Activated T-helper 1 cell treated with anti-CD3 and anti-CD28 coated beads, Interleukin-12 subunit alpha, Interleukin-12 subunit beta, Interleukin-2, Interleukin-4 antibody, amounts not matched to agents 30 ng/mL and 10 ng/mL and 1 ng/mL, durations not matched to agents 14 hours and 24 hours and 36 hours (primary cell): ENCODE measurements at places on chromosomes 16 and 17. TPM values are rescaled to one million over a fixed set of nuclear protein-coding genes. Genes with fewer than 3 reads are reported as not detected.

DNA sequence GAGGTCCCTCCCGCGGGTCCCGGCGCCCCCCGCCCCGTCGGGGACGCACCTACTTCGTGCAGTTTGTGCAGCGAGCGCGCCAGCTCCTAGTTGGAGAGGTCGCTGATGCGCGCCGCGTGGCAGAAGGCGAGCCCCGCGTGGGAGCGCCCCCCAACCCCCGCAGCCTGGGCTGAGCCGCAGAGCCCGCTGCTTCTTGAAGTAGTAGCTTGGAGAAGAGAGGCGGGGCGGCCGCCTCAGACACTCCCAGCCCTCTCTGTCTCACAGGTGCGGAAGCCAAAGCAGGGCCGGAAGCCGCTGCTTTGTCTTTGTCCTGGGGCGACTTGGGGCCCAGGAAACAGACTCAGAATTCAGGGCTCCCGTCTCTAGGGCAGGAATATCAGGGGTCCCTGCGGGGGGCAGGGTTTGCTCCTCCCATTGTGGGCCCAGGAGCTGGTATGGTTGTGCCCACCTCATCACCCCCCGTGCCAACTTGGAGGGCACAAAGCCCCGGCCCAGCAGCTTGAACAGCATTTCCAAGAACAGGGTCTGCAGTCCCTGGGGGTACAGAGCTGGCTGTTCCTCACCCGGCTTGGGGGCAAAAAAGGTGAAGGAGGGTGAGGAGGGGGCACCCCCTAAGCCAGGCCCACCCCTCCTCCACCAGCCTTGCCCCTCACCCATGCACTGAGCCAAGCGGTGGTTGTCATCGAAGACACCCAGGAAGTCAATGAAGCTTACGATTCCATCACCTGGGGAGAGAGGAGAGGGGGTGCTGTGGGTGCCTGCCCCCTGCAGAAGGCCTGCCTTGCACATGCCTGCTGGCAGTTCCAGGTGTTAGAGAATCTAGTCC, 13.5 kb downstream of the SPATA32 start:
- no peaks in the 10 kb centered on the region for H3K27me3 ChIP-seq
- H3K27ac ChIP-seq, result peak overlapping the region; percentile 67
- peak; percentile 75 for DNase-seq
- H3K4me3 ChIP-seq, result peak overlapping the region; percentile 88

- no peak overlapping the region for H3K4me3 ChIP-seq
- H3K27me3 ChIP-seq, result no peaks in the 10 kb centered on the region
- H3K27ac ChIP-seq, result peak overlapping the region; percentile 63
- DNase-seq, result peak; percentile 70
These were observed 15.5 kb upstream of the TFAP4 start for GRCh38 chr16:4288148-4288921.

GRCh38 chr17:19708431-19709175, 7.8 kb downstream of the SLC47A2 start:
- H3K4me1 ChIP-seq, result no peaks in the 10 kb centered on the region
- DNase-seq, result no peak
- H3K27ac ChIP-seq, result no peak overlapping the region
- no peak overlapping the region for H3K4me3 ChIP-seq

GRCh38 chr16:31477220-31478216, 5.4 kb upstream of the SLC5A2 start:
- no peak for DNase-seq
- H3K36me3 ChIP-seq, result peaks cover 2% of the 10 kb centered on the region
- H3K4me3 ChIP-seq, result peak overlapping the region; percentile 76
- H3K27ac ChIP-seq, result no peak overlapping the region

- H3K27ac ChIP-seq, result no peak overlapping the region
- no peaks in the 10 kb centered on the region for H3K27me3 ChIP-seq
- no peak for DNase-seq
- H3K4me1 ChIP-seq, result no peaks in the 10 kb centered on the region
These were observed 683.5 kb upstream of the CA10 start for GRCh38 chr17:52841971-52842370.

DNA sequence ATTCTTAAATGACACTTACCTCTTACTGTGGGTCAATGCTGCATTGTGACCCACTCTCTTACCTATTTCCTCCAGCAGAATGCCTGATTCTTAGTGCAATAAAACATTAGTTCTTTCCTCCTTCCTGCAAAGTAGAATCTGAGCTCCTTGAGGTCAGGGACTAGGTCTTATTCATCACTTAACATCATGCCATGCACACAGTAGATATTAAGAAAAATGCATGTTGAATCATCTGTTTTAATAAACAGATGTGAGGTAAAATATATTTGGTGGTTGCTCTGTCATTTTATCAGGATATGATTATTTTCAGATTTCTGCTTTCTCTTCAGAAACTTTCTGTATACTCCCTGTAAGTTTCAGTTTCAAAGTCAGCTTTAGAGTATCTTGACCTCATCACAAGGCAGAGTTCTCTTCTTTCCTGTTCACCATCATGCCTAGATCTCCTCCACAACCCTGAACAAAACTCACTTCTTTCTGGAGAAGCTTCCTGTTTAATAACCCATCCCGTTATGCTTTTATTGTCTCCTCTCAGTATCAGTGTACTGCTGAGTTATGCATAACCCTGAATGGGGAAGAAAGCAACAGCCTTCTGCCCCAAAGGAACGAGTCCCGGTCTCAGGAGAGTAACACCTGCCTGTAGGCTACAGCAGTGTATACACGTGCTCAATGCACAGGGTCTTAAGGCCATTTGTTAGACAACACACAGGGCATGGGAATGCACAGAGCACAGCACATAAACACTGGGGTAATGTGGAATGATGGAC, 30.3 kb upstream of the SUPT4H1 start:
- H3K27me3 ChIP-seq, result no peaks in the 10 kb centered on the region
- no peak for DNase-seq
- H3K36me3 ChIP-seq, result peaks cover 3% of the 10 kb centered on the region
- H3K27ac ChIP-seq, result peak overlapping the region; percentile 42
- H3K4me3 ChIP-seq, result peak overlapping the region; percentile 0

GRCh38 chr17:31425282-31426040, 34.0 kb downstream of the RAB11FIP4 start:
- no peak overlapping the region for H3K4me3 ChIP-seq
- H3K27ac ChIP-seq, result no peak overlapping the region
- no peaks in the 10 kb centered on the region for H3K36me3 ChIP-seq
- H3K27me3 ChIP-seq, result peaks cover 9% of the 10 kb centered on the region
- H3K4me1 ChIP-seq, result no peaks in the 10 kb centered on the region

GRCh38 chr16:76276745-76277438, at the start of gene CNTNAP4:
TSS of gene CNTNAP4 (plus strand) at chr16:76277401. CDS start at chr16:76277663, 262 bp downstream.
- no peaks in the 10 kb centered on the region for H3K4me1 ChIP-seq
- no peak within 1 kb of the TSS for H3K4me3 ChIP-seq
- DNase-seq, result no peak
- H3K27me3 ChIP-seq, result peaks cover 2% of the 10 kb centered on the region
- no peaks in the 10 kb centered on the region for H3K36me3 ChIP-seq

DNA sequence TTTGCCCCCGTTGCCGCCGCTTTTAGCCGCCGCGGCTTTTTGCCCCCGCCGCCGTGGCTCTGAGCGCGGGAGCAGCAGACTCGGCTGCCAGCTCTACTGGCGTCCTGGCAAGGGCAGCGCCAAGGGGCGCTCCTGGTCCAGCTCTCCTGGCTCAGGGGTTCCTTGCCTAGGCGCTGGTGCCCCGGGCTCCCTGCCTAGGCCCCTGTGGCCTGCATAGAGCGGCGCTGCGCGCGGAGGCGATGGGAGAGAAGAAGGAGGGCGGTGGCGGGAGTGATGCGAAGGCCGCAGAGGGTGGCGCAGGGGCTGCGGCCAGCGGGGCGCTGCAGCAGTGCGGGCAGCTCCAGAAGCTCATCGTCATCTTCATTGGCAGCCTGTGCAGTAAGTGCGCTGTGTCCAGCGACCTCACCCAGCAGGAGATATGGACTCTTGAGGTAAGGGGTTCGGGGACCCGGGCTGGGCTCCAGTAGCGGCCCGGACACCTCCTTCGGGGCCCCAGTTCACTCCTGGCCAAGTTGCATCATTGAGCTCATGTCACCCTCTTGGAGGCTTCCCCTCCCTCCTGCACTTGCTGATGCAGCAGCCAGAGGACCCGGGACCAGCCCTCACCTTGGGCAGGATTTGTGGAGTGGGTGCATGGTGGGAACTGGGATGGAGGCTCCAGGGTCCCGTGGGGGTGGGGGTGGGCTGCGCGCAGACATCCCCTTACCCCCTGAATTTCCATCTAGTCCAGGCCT, 1344.4 kb downstream of the TP53TG3F start:
- no peaks in the 10 kb centered on the region for H3K27me3 ChIP-seq
- no peak for DNase-seq
- no peak overlapping the region for H3K27ac ChIP-seq
- no peak overlapping the region for H3K4me3 ChIP-seq
- no peaks in the 10 kb centered on the region for H3K36me3 ChIP-seq

- DNase-seq, result no peak
- peak overlapping the region; percentile 98 for H3K27ac ChIP-seq
- H3K4me3 ChIP-seq, result peak overlapping the region; percentile 95
- H3K4me1 ChIP-seq, result peaks cover 94% of the 10 kb centered on the region
These were observed 13.0 kb downstream of the RARA start for GRCh38 chr17:40321961-40322357.

DNA sequence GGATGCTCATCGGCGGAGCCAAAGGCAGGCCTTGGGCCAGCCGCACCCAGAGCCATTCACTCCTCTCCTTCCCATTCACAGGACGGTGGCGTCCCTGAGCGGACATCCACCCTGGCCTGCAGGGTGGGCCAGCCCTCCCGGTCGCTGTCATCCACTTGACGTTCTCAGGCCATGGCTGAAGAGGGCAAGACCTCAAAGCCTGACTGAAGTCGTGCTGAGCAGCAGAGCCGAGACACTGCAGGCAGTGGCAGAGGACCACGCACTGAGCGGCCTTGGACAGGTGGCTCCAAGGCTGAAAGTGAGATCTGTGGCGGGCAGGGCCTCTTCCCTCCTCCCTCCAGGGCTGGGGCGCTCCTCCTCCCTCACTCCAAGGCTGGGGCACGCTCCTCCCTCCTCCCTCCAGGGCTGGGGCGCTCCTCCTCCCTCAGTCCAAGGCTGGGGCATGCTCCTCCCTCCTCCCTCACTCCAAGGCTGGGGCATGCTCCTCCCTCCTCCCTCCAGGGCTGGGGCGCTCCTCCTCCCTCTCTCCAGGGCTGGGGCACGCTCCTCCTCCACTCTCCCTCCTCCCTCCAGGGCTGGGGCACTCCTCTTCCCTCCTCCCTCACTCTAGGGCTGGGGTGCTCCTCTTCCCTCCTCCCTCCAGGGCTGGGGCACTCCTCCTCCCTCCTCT, 24.1 kb downstream of the GNPTG start:
- peak overlapping the region; percentile 23 for H3K27ac ChIP-seq
- H3K4me3 ChIP-seq, result no peak overlapping the region
- peaks cover 5% of the 10 kb centered on the region for H3K36me3 ChIP-seq
- DNase-seq, result no peak
- peaks cover 15% of the 10 kb centered on the region for H3K4me1 ChIP-seq
- no peaks in the 10 kb centered on the region for H3K27me3 ChIP-seq

GRCh38 chr16:28616636-28617035, 6.8 kb upstream of the SULT1A1 start:
- H3K27ac ChIP-seq, result no peak overlapping the region
- no peaks in the 10 kb centered on the region for H3K36me3 ChIP-seq
- H3K4me1 ChIP-seq, result peaks cover 2% of the 10 kb centered on the region
- no peak overlapping the region for H3K4me3 ChIP-seq
- no peak for DNase-seq

- peaks cover 63% of the 10 kb centered on the region for H3K4me1 ChIP-seq
- no peak for DNase-seq
- H3K4me3 ChIP-seq, result no peak overlapping the region
- no peaks in the 10 kb centered on the region for H3K36me3 ChIP-seq
- no peak overlapping the region for H3K27ac ChIP-seq
These were observed 54.8 kb downstream of the SDK2 start for GRCh38 chr17:73589363-73589980.

DNA sequence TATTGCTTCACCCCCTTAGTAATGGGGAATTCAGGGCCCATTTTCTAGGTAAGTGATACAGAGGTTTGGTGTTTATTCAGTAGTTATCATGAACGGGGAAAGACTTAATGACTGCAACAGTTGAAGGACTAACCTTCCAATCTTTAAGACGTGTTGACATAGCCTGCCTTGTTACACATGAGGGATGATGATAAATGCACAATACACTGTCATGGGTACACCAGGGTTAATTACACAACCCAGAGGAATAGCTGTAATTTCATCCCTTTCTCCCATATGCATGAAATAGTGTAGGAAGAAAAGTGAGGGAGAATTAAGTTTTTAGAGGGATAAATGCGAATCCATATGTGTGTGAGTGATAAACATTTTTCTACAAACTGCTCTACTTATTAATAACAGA, 10.7 kb downstream of the MYH4 start:
- H3K36me3 ChIP-seq, result no peaks in the 10 kb centered on the region
- H3K27ac ChIP-seq, result no peak overlapping the region
- no peaks in the 10 kb centered on the region for H3K4me1 ChIP-seq

GRCh38 chr16:84730406-84731106, 30.8 kb downstream of the USP10 start:
- no peak overlapping the region for H3K27ac ChIP-seq
- no peaks in the 10 kb centered on the region for H3K27me3 ChIP-seq
- H3K4me3 ChIP-seq, result no peak overlapping the region
- no peak for DNase-seq
- peaks cover 12% of the 10 kb centered on the region for H3K36me3 ChIP-seq

DNA sequence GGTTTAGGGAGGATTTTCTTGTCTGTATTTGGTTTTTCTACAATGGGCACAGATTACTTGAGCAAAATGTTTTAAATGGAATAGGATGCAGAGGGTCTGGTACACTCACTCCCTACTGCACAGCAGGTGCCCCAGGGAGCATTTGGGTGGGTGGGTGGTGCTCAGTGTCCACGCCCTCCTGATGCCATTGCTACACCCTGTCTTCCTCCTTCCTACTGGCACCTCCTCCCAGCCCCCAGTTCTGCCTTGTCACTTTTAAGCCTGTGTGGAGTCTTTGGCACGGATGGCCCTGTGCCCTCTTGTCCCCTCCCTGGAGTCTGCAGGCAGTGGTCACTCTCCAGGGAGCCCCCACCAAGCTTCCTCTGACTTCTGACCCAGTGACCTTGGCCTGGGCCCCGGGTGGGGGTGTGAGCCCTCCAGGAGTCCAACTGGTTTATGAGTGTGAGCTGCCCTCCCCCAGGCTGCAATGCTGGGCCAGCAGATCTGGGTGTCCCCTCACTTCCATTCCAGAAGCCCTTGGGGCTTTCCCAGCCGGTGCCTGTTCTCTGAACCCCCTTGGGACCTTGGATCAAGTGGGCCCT, 15.5 kb downstream of the LLGL2 start:
- H3K4me3 ChIP-seq, result no peak overlapping the region
- DNase-seq, result no peak
- no peaks in the 10 kb centered on the region for H3K27me3 ChIP-seq
- no peaks in the 10 kb centered on the region for H3K4me1 ChIP-seq
- no peak overlapping the region for H3K27ac ChIP-seq

GRCh38 chr16:87052506-87052905, 264.7 kb downstream of the C16orf95 start:
- H3K36me3 ChIP-seq, result no peaks in the 10 kb centered on the region
- no peak overlapping the region for H3K4me3 ChIP-seq
- H3K27ac ChIP-seq, result no peak overlapping the region

The CYGB gene
- not detected in 2 replicates for total RNA-seq

The ZNF18 gene
- total RNA-seq, result 7.7 and 11.0 TPM in 2 replicates

The TSNAXIP1 gene
- total RNA-seq, result 0.52 and 0.83 TPM in 2 replicates

The MMP28 gene
- not detected in 2 replicates for total RNA-seq

The METTL23 gene
- total RNA-seq, result 35.5 and 38.2 TPM in 2 replicates

The ATF7IP2 gene
- total RNA-seq, result 25.9 and 28.7 TPM in 2 replicates
